ENCODE measurements at places on chromosomes 1 and 21. TPM values are rescaled to one million over a fixed set of nuclear protein-coding genes. Genes with fewer than 3 reads are reported as not detected.

ZNF683 gene
- 63.9 TPM for total RNA-seq

OPTC gene
- total RNA-seq = 0.87 TPM

DCDC2B gene
- 1.7 TPM for total RNA-seq

MROH9 gene
- total RNA-seq = 2.8 TPM

GBP4 gene
- 2.2 TPM for total RNA-seq

- H3K27ac ChIP-seq = no peak overlapping the region
- H3K4me3 ChIP-seq = no peak overlapping the region
- H3K27me3 ChIP-seq = no peaks in the 10 kb centered on the region
- DNase-seq = no peak
Measured at GRCh38 chr1:95049935-95050334, 22.8 kb downstream of the ALG14 start.

- no peak overlapping the region for H3K27ac ChIP-seq
- H3K27me3 ChIP-seq = no peaks in the 10 kb centered on the region
- no peaks in the 10 kb centered on the region for H3K36me3 ChIP-seq
- no peak overlapping the region for H3K4me3 ChIP-seq
- DNase-seq = no peak
- peaks cover 14% of the 10 kb centered on the region for H3K4me1 ChIP-seq
Measured at GRCh38 chr1:205703072-205703471, 22.8 kb upstream of the SLC45A3 start.

DNA sequence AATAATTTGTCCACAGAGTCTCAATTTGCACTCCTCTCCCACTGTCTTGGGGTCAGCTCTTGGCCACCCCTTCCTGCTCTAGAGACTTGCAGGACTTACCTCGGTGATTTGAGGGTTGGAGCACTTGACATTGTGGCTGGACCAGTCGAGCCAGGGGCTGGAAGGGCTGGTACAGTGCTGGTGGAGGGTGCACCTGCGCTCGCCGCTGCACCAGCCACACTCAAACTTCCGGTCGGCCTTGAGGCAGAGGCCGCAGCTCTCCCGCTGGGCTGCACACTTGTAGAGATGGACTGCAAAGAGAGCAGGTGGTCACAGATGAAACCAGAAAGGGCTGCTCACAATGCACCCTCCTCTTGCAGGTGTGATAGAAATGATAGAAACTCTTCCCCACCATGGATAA lies 165.0 kb downstream of the PLXNA2 start:
- no peak overlapping the region for H3K27ac ChIP-seq
- H3K4me1 ChIP-seq = peaks cover 14% of the 10 kb centered on the region
- no peak overlapping the region for H3K4me3 ChIP-seq
- no peaks in the 10 kb centered on the region for H3K36me3 ChIP-seq
- H3K27me3 ChIP-seq = no peaks in the 10 kb centered on the region

GRCh38 chr1:205936846-205937586 lies 6.2 kb downstream of the SLC26A9 start:
- H3K27ac ChIP-seq = no peak overlapping the region
- no peak for DNase-seq
- no peak overlapping the region for H3K4me3 ChIP-seq
- no peaks in the 10 kb centered on the region for H3K36me3 ChIP-seq
- no peaks in the 10 kb centered on the region for H3K4me1 ChIP-seq

DNA sequence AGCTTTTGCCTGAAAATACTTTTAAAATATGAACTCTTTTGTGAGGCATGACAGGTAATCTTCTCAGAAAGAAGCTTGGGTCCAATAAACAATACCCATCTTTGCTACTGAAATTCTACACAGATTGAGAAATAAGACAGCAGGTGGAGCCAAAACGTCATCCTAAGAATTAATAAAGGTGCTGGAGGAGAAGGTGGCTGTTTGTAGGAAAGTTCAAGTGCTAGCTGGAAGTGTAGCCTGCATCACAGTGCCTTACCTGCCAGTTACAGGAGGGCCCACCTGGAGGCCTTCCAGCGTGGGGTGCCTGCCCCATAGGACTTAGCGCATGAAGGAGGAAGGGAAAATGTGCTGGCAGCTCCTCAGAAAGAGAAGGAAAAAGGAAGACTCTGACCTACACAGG lies 93.7 kb downstream of the TTC3 start:
- no peaks in the 10 kb centered on the region for H3K27me3 ChIP-seq
- H3K36me3 ChIP-seq = no peaks in the 10 kb centered on the region
- no peak for DNase-seq
- H3K27ac ChIP-seq = no peak overlapping the region
- no peak overlapping the region for H3K4me3 ChIP-seq

DNA sequence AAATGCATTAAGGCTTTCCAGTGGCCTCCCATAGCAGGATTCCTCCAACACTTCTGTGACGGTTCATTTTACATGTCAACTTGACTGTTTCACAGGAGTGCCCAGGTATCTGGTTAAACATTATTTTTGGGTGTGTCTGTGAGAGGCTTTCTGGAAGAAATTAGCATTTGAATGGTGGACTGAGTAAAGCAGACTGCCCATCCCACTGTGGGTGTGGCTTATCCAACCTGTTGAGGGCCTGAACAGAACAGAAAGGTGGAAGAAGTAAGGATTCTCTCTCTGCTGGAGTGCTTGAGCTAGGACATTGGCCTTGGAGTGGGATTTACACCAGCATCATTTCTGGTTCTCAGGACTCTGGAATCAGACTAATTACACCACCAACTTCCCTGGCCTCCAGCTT lies 85.6 kb downstream of the RGS7 start:
- no peak for DNase-seq
- no peak overlapping the region for H3K4me3 ChIP-seq
- no peaks in the 10 kb centered on the region for H3K27me3 ChIP-seq
- H3K36me3 ChIP-seq = no peaks in the 10 kb centered on the region

GRCh38 chr1:24384251-24385090 lies 29.1 kb downstream of the STPG1 start:
- no peaks in the 10 kb centered on the region for H3K27me3 ChIP-seq
- no peaks in the 10 kb centered on the region for H3K4me1 ChIP-seq
- no peak for DNase-seq
